CD14-positive monocyte (primary cell): ENCODE measurements at places on chromosomes 1 and 21. TPM values are rescaled to one million over a fixed set of nuclear protein-coding genes. Genes with fewer than 3 reads are reported as not detected.

GRCh38 chr1:169327875-169328274, 39.7 kb downstream of the NME7 start:
- no peak for DNase-seq
- H3K27me3 ChIP-seq: no peaks in the 10 kb centered on the region
- H3K27ac ChIP-seq: no peak overlapping the region
- no peaks in the 10 kb centered on the region for H3K36me3 ChIP-seq
- peaks cover 14% of the 10 kb centered on the region for H3K4me1 ChIP-seq

The PLXNA2 gene
- 0.75 TPM for polyA plus RNA-seq

DNA sequence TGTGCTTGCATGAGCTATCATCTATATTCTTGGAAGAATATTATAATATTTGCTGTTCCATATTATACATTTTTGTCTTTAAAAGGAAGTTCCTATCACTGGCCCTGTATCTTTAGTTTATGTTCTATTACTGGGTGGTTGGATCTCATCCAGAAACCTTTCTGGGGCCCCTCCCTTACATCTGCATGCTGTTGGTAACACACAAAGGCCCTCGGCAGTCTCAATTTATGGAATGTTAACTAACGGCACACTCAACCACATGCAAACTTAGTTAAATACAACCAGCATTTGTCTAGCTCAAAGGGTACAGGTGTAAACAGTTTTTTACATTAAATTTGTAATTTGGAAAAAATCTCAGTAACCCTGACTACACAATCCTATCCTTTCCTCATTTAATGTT, 9.7 kb upstream of the HYI start:
- H3K4me1 ChIP-seq: no peaks in the 10 kb centered on the region
- H3K27me3 ChIP-seq: no peaks in the 10 kb centered on the region
- no peak overlapping the region for H3K4me3 ChIP-seq
- DNase-seq: no peak
- no peak overlapping the region for H3K27ac ChIP-seq
- H3K36me3 ChIP-seq: no peaks in the 10 kb centered on the region

- H3K36me3 ChIP-seq: no peaks in the 10 kb centered on the region
- no peaks in the 10 kb centered on the region for H3K27me3 ChIP-seq
- H3K27ac ChIP-seq: peak overlapping the region; percentile 35
- peak; percentile 66 for DNase-seq
- H3K4me3 ChIP-seq: peak overlapping the region; percentile 52
Measured at GRCh38 chr1:76154206-76154956, 79.8 kb downstream of the ST6GALNAC3 start.

The SERPINC1 gene
- polyA plus RNA-seq: not detected

- H3K27me3 ChIP-seq: no peaks in the 10 kb centered on the region
- DNase-seq: no peak
- no peak overlapping the region for H3K27ac ChIP-seq
- H3K4me3 ChIP-seq: no peak overlapping the region
- no peaks in the 10 kb centered on the region for H3K4me1 ChIP-seq
- no peaks in the 10 kb centered on the region for H3K36me3 ChIP-seq
Measured at GRCh38 chr1:184283999-184284398, 102.8 kb upstream of the C1orf21 start.

DNA sequence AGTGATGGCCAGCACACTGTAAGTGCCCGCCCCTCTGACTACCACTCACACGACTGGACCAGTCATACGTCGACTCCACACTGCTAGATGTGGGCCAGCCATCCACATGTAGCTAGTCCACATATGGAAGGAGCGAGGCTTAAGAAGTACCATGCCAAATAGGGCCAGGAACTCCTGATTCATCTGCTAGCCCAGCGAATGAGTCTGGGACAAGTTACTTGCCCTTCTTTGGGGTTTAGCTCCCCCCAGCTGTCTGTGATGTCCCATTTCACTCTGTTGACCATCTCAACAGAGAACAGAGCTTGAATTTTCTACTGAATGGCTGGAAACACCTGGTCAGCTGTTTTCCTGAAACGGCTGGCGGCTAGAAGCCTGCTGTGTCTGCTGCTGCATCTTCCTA, 5.8 kb downstream of the CSRP1 start:
- H3K27ac ChIP-seq: no peak overlapping the region
- H3K36me3 ChIP-seq: peaks cover 59% of the 10 kb centered on the region
- no peak overlapping the region for H3K4me3 ChIP-seq
- H3K4me1 ChIP-seq: peaks cover 17% of the 10 kb centered on the region

The LIN28A gene
- not detected for polyA plus RNA-seq

The RHBDL2 gene
- not detected for polyA plus RNA-seq

DNA sequence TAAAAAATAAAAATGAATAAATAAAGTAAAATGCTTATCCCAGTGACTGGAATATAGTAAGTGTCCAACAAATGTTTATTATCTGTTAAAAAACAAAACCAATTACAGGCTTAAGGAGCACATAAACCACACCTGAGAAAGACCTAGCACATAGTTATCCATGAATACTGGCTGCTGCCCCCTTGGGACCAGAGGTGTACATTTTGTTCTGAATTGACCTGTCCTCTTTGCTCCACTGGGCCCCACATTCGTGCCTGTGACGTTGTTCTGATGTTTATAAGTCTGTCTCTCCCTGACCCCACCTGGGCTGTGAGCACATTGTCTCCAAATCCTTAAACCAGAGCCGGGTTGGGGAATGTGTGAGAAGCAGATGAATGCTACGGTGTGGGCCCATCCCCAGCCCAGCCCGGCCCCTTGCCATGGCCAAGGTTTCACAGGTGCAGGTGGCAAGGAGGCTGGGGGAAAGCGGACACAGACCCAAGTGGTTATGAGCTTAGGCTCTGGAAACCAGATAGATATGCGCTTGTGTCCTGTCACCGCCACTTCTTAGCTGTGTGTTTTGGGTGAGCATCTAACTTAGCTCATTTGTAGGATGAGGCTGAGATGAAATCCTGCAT, 29.1 kb downstream of the OPRD1 start:
- H3K4me1 ChIP-seq: peaks cover 3% of the 10 kb centered on the region
- no peak overlapping the region for H3K4me3 ChIP-seq
- H3K27ac ChIP-seq: no peak overlapping the region
- no peaks in the 10 kb centered on the region for H3K36me3 ChIP-seq
- no peak for DNase-seq

The GRIK3 gene
- not detected for polyA plus RNA-seq

The PTPRF gene
- not detected in 2 replicates for polyA plus RNA-seq

DNA sequence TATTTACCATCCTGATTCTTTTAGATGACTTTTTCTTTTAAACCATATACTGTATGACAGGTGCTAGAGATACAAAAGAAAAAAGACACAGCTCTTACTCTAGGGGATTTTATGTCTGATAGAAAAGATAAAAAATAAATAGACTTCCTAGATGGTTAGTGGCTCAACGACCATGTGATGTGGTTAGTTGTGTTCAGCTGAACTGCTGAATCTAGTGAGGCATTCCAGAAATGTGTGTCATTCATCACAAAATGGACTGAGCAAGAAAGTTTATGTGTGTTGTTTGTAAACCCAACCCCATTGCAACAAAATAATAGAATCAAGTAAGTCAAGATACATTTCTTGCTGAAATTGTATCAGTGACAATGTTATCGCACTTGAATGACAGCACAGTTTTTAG, 205.8 kb upstream of the LYPLAL1 start:
- no peaks in the 10 kb centered on the region for H3K27me3 ChIP-seq
- H3K27ac ChIP-seq: no peak overlapping the region
- no peak for DNase-seq
- H3K4me3 ChIP-seq: no peak overlapping the region

- H3K36me3 ChIP-seq: peaks cover 2% of the 10 kb centered on the region
- H3K27me3 ChIP-seq: no peaks in the 10 kb centered on the region
- peaks cover 26% of the 10 kb centered on the region for H3K4me1 ChIP-seq
Measured at GRCh38 chr21:43866659-43867331, 1.8 kb downstream of the AGPAT3 start.

The PTPN7 gene
- 8.3 TPM for polyA plus RNA-seq

DNA sequence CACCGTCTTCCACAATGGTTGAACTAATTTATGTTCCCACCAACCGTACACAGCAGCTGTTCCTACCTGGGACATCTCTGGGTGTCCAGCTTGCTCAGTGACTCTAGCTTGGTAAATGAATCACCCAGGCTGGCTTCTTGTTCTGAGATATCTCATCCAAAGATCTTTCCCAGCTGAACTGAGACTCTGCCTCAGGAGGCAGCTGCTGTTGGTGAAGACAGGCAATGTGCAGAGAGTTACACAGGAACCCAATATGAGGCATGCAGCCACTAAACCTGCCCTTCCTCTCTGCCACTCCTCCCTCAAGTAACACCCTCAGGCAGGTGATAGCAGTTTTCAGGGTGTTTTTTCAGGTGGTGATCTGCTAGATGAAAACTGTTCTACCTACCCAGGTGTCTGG, 14.0 kb upstream of the FOXO6 start:
- no peak for DNase-seq
- H3K4me3 ChIP-seq: no peak overlapping the region
- no peaks in the 10 kb centered on the region for H3K36me3 ChIP-seq
- H3K27me3 ChIP-seq: no peaks in the 10 kb centered on the region
- H3K27ac ChIP-seq: no peak overlapping the region

- DNase-seq: no peak
- H3K27me3 ChIP-seq: no peaks in the 10 kb centered on the region
- no peak overlapping the region for H3K27ac ChIP-seq
- no peaks in the 10 kb centered on the region for H3K36me3 ChIP-seq
- no peak overlapping the region for H3K4me3 ChIP-seq
Measured at GRCh38 chr1:239128541-239128940, 257.8 kb upstream of the CHRM3 start.

GRCh38 chr1:24425922-24426321, 10.3 kb downstream of the NIPAL3 start:
- no peak overlapping the region for H3K27ac ChIP-seq
- peaks cover 3% of the 10 kb centered on the region for H3K4me1 ChIP-seq
- H3K4me3 ChIP-seq: no peak overlapping the region
- no peak for DNase-seq

DNA sequence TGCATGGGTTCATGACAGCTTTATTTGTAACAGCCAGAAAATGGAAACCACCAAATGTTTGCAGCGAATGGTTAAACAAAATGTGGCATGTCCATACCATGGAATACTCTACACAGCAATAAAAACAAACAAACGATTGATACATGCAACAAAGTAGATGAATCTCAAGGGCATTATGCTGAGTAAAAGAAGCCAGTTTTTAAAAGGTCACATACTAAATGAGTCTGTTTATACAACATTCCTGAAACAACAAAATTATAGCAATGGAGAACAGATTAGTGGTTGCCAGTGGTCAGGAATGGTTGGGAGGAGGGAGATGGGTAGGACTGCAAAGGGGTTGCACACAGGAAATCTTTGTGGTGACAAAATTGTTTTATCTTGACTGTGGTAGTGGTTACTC, 202.4 kb upstream of the UBE2U start:
- DNase-seq: no peak
- H3K27ac ChIP-seq: no peak overlapping the region
- H3K4me3 ChIP-seq: no peak overlapping the region
- no peaks in the 10 kb centered on the region for H3K4me1 ChIP-seq
- H3K27me3 ChIP-seq: no peaks in the 10 kb centered on the region

DNA sequence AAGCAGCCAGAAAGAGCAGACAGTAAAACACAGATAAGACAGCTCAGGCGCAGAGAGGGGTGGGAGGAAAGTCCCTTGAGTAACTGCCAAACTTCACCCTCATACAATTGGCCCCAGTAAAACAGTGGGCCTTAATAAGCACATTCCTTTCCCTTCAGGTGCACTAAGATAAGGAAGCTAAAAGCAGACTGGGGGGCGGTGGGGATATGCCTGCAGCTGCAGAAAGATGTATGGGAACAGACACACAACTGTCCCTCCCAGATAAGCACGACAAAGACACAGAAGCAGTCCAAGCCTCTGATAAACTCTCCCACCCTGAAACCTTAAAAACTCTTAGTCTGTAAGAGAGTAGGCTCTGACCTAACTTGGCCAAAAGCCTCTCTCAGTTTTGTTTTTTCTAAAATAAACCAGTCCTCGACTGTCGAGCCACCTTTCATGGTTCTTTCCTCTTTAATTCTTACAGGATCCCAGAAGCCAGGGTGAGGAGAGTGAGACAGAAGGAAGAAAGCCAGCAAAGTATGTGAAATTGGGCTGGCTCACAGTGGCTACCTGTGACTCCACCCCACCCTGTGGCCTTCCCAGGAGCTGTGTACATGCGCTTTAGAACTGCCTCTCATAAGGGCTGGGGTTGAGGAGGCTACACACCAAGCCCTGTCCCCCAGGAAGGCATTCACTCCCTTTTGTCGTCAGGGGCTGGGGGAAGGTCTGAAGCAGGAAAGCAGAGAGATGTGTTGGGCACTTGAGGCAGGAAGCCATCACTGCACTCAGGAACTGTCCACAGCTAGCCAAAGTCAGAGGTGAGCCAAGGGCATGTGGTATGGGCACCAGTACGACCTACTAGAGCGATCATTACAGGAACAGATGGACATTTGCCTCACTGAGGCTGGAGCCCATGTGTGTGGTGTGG, 4.6 kb downstream of the PGLYRP4 start:
- no peak for DNase-seq
- no peaks in the 10 kb centered on the region for H3K36me3 ChIP-seq
- H3K27ac ChIP-seq: no peak overlapping the region
- no peaks in the 10 kb centered on the region for H3K27me3 ChIP-seq

The GLRX2 gene
- polyA plus RNA-seq: 1.8 and 4.2 TPM in 2 replicates

DNA sequence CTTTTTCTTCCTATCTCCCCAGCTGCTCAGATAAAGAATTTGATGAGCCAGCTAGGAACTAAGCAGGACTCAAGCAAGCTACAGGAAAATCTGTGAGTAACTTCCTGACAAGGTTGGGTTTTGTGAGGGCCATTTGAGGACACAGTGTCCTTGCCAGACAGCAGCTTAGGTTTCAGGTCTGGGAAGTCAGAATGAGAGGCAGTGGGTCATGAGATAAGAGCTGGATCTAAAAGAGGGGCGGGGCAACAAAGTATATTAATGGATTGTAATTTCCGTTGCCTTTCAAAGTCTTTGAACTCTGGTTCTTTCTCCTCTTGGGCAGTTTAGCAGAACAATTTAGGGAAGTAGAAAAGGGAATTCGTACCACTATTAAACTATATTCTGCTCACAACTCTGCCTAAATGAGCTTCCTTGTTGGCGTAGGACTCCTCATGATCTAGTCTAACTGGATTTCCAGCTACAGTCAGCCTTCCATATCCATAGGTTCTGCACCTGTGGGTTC, 16.6 kb downstream of the STX12 start:
- H3K27ac ChIP-seq: peak overlapping the region; percentile 68
- H3K4me1 ChIP-seq: peaks cover 33% of the 10 kb centered on the region
- DNase-seq: peak; percentile 40
- peaks cover 46% of the 10 kb centered on the region for H3K36me3 ChIP-seq
- H3K27me3 ChIP-seq: no peaks in the 10 kb centered on the region

DNA sequence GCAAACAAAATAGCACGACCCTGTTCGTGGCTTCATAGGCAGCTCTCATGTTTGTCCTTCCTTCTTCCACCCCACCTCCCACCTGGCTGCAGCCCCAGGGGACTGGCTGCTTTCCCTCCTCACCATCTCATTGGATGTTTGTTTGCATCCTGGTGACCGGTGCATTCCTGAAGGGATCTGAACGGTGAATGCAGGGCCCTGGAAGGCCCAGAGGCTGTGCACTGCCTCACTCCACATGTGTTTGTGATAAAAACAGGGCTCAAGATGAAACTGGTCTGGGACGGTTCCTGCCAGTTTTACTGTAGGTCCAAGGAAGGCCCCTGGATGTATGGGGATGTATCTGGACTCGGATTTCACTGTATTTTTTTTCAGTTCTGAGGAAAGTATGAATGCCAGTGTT, 42.8 kb downstream of the CNN3 start:
- H3K4me1 ChIP-seq: no peaks in the 10 kb centered on the region
- no peaks in the 10 kb centered on the region for H3K27me3 ChIP-seq
- H3K36me3 ChIP-seq: no peaks in the 10 kb centered on the region
- no peak overlapping the region for H3K27ac ChIP-seq

The ACTN2 gene
- not detected for polyA plus RNA-seq

The MASP2 gene
- not detected for polyA plus RNA-seq
